ENCODE measurements at places on chromosomes 12 and 14.
A peak's percentile ranks its signal among the peaks of the same experiment; 100 is the strongest.

- DNase-seq = no peak
These were observed 3.0 kb downstream of the ATP6V0A2 start for GRCh38 chr12:123715195-123715594.

- no peak for DNase-seq
These were observed 91.2 kb upstream of the ATXN7L3B start for GRCh38 chr12:74446466-74446865.

GRCh38 chr12:100826323-100826722 lies 31.7 kb downstream of the ANO4 start:
- peak; percentile 58 for DNase-seq

- DNase-seq = no peak
These were observed 89.4 kb downstream of the R3HDM2 start for GRCh38 chr12:57341275-57341990.

DNA sequence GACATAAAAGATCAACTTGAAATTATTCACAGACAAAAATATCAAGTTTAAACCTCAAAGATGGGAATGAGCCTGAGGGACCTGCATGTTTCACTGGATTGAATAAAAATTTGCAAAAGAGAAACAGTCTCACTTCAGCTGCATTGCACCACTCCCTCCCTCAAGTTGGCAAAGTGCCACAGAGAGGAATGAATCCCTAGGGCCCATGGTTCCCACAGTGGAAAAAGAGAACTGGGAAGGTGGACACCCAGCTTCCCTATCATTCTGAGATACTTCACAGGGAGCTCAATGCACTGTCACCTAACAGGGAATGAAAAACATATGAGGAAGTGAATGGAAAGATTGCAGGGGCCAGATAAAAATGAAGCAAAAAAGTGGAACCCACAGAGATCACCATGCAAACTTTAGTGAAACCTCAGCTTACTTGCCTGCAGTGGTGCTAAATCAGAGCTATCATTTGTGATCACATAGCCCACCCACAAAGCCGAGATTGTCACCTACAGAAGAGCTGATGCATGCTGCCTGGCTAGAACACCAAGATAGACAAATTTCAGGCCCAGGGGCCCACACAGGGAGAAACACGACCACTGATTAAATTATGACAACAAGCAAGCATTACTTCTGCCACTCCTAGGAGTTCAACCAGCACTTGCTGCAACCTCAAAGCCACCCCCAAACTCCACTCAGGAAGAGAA lies 911.3 kb downstream of the LRFN5 start:
- peak; percentile 27 for DNase-seq

All from suppressor macrophage (primary cell).